Mesenchymal stem cell (in vitro differentiated cells and primary cell): ENCODE measurements at places on chromosomes 16 and 17.
A peak's percentile ranks its signal among the peaks of the same experiment; 100 is the strongest.

- DNase-seq = peak; percentile 100
Measured at GRCh38 chr17:57892820-57893595, 43.2 kb upstream of the MRPS23 start.

GRCh38 chr16:50202926-50203624 is 50.0 kb downstream of the TENT4B start:
- peak; percentile 93 for DNase-seq

DNA sequence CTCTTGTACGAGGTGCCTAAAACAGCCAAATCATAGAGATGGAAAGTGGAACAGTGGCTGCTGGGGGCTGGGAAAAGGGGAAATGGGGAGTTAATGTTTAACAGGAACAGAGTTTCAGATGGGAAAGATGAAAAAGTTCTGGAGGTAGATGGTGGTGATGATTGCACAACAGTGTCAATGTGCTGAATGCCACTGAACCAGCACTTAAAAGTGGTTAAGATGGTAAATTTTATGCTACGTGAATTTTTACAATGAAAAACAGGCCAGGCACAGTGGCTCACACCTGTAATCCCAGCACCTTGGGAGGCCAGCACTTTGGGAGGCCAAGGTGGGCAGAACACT is 130.4 kb downstream of the C16orf78 start:
- DNase-seq = no peak

- no peak for DNase-seq
Measured at GRCh38 chr17:28178800-28179199, 136.3 kb downstream of the NLK start.

- peak; percentile 68 for DNase-seq
Measured at GRCh38 chr17:40219594-40220338, 662 bp downstream of the WIPF2 start.

- no peak for DNase-seq
Measured at GRCh38 chr16:78900044-78900811, 700.3 kb downstream of the MAF start.
